ENCODE measurements at places on chromosomes 7 and 10. TPM values are rescaled to one million over a fixed set of nuclear protein-coding genes. Genes with fewer than 3 reads are reported as not detected.

Gene GPER1
- 1.2 TPM for total RNA-seq

- H3K4me1 ChIP-seq: no peaks in the 10 kb centered on the region
- DNase-seq: no peak
- no peaks in the 10 kb centered on the region for H3K27me3 ChIP-seq
- no peak overlapping the region for H3K4me3 ChIP-seq
- no peaks in the 10 kb centered on the region for H3K36me3 ChIP-seq
- no peak overlapping the region for H3K27ac ChIP-seq
These were observed 634 bp upstream of the HDAC9 start for GRCh38 chr7:18494821-18495408.

Gene C10orf62
- total RNA-seq: 0.32 TPM

DNA sequence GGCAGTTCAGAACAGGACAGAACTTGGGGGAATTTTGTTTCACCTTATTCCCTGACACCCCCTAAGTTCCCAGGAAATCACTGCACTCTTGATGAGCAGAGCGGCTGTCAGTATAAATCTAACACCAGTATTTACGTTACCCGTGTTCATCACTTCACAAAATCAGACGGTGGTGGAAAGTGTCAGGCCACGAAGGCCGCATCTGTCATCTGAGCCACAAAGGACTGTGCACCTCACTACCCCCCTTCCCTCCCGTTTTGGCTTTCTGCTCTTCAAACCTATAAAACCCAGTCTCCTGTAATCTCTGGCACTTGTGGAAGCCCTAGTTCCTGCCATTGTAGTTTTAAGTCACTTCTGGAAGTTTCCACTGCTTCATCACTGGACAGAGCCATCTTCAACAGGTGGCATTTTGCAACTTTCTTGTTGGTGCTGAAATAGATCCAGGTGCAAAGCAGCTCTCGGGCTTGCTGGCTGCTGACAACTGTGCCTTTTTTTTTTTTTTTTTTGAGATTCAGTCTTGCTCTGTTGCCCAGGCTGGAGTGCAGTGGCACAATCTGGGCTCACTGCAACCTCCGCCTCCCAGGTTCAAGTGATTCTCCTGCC is 9.5 kb downstream of the ZFAND2A start:
- H3K27me3 ChIP-seq: no peaks in the 10 kb centered on the region
- H3K4me1 ChIP-seq: no peaks in the 10 kb centered on the region
- H3K4me3 ChIP-seq: no peak overlapping the region
- H3K27ac ChIP-seq: no peak overlapping the region
- no peak for DNase-seq

- no peaks in the 10 kb centered on the region for H3K27me3 ChIP-seq
- no peaks in the 10 kb centered on the region for H3K36me3 ChIP-seq
- DNase-seq: no peak
- peaks cover 7% of the 10 kb centered on the region for H3K4me1 ChIP-seq
These were observed 79.8 kb upstream of the PPIF start for GRCh38 chr10:79267499-79267898.

Gene PRF1
- total RNA-seq: 6.4 TPM

- no peak overlapping the region for H3K4me3 ChIP-seq
- DNase-seq: peak; percentile 13
- H3K4me1 ChIP-seq: no peaks in the 10 kb centered on the region
- H3K27me3 ChIP-seq: no peaks in the 10 kb centered on the region
These were observed 610.4 kb downstream of the IPMK start for GRCh38 chr10:57657164-57657765.

GRCh38 chr10:113997428-113997827 is 46.2 kb upstream of the ADRB1 start:
- H3K36me3 ChIP-seq: no peaks in the 10 kb centered on the region
- 0 out of 2 replicates have a peak, but pooled peaks cover 6% of the 10 kb centered on the region for H3K4me1 ChIP-seq
- DNase-seq: no peak
- H3K4me3 ChIP-seq: no peak overlapping the region
- H3K27me3 ChIP-seq: no peaks in the 10 kb centered on the region

GRCh38 chr7:143514487-143514886 is 36.8 kb downstream of the TAS2R41 start:
- H3K4me1 ChIP-seq: no peaks in the 10 kb centered on the region
- H3K27me3 ChIP-seq: no peaks in the 10 kb centered on the region
- no peak overlapping the region for H3K27ac ChIP-seq
- H3K36me3 ChIP-seq: no peaks in the 10 kb centered on the region
- no peak overlapping the region for H3K4me3 ChIP-seq

Gene MBL2
- total RNA-seq: not detected

Gene OR9A2
- not detected for total RNA-seq

DNA sequence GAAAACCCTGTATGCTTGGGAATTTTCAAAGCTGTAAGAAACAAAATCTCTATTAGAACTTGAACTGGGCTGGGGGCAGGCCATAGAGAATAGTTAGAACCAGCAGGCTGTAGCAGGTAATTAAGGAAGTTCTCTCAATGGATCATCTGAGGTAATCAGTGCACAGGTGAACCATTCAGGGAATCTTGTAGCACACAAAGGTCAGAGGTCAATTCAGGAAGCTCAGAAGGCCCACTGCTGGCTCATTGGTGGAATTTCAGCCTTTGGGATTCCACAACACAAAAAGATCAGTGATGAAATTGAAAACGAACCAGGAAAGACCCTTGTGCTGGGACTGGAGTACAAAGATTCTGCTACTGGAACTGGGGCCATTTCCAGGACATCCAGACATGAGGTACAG is 82.0 kb downstream of the TMEM168 start:
- no peaks in the 10 kb centered on the region for H3K4me1 ChIP-seq
- H3K27ac ChIP-seq: no peak overlapping the region
- H3K27me3 ChIP-seq: no peaks in the 10 kb centered on the region

Gene TPST1
- 11.4 TPM for total RNA-seq

GRCh38 chr7:55246171-55246570 is 119.0 kb upstream of the LANCL2 start:
- no peaks in the 10 kb centered on the region for H3K36me3 ChIP-seq
- H3K27ac ChIP-seq: no peak overlapping the region
- no peaks in the 10 kb centered on the region for H3K27me3 ChIP-seq
- DNase-seq: no peak

DNA sequence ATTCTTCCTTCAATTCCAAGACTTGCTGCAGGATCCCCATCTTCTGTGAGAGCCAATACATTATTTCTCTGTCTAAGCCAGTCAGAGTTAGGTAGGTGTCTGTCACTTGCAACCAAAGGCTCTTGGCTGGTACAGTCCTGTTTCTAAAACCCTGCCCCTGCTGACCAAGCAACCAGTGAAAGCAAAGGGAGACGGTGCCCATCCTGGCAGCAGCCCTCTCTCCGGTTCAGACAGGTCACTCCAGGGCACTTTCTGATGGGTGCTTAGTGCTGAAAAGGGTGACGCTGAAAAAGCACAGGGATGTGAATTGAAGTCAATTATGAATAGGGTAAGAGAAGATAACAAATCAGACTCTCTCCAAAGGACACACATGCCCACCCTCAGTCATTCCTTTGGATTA is 37.5 kb downstream of the SPOCK2 start:
- no peak overlapping the region for H3K27ac ChIP-seq
- no peaks in the 10 kb centered on the region for H3K27me3 ChIP-seq
- H3K4me1 ChIP-seq: peaks cover 4% of the 10 kb centered on the region
- H3K4me3 ChIP-seq: no peak overlapping the region

Gene PRSS37
- total RNA-seq: not detected

DNA sequence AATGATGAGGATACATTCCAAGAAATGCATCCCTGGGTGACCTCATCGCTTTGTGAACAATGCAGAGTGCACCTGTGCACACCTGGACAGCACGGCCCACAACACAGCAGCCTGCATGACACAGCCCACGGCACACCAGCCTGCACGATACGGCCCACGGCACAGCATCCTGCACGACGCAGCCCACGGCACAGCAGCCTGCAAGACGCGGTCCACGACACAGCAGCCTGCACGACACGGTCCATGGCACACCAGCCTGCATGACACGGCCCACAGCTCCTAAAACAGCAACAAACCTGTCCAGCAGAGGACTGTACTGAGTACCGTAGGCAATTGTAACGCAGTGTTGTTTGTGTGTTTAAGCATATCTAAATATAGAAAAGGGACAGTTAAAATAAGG is 134.7 kb upstream of the PPP2R2D start:
- no peaks in the 10 kb centered on the region for H3K36me3 ChIP-seq
- no peak overlapping the region for H3K27ac ChIP-seq
- no peak overlapping the region for H3K4me3 ChIP-seq

DNA sequence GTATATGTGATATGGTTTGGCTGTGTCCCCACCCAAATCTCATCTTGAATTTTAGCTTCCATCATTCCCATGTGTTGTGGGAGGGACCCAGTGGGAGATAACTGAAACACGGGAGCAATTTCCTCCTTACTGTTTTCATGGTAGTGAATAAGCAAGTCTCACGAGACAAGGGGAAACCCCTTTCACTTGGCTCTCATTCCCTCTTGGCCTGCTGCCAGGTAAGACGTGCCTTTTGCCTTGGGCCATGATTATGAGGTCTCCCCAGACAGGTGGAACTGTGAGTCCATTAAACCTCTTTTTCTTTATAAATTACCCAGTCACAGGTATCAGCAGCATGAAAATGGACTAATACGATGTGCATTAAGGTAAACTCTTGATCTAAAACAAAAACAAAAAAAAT is 357.1 kb upstream of the AOAH start:
- H3K36me3 ChIP-seq: no peaks in the 10 kb centered on the region
- no peak for DNase-seq
- H3K27ac ChIP-seq: no peak overlapping the region
- no peak overlapping the region for H3K4me3 ChIP-seq

GRCh38 chr7:22430457-22430856 is 69.5 kb downstream of the STEAP1B start:
- no peak overlapping the region for H3K27ac ChIP-seq
- DNase-seq: no peak
- peaks cover 20% of the 10 kb centered on the region for H3K4me1 ChIP-seq
- no peak overlapping the region for H3K4me3 ChIP-seq
- H3K36me3 ChIP-seq: no peaks in the 10 kb centered on the region

- H3K27ac ChIP-seq: no peak overlapping the region
- H3K4me3 ChIP-seq: no peak overlapping the region
- H3K36me3 ChIP-seq: no peaks in the 10 kb centered on the region
- H3K4me1 ChIP-seq: no peaks in the 10 kb centered on the region
- H3K27me3 ChIP-seq: no peaks in the 10 kb centered on the region
These were observed 78.5 kb downstream of the SUGCT start for GRCh38 chr7:40213291-40213690.

GRCh38 chr10:26367771-26368170 is 70.4 kb upstream of the APBB1IP start:
- H3K36me3 ChIP-seq: no peaks in the 10 kb centered on the region
- H3K27ac ChIP-seq: no peak overlapping the region
- no peaks in the 10 kb centered on the region for H3K4me1 ChIP-seq
- no peak overlapping the region for H3K4me3 ChIP-seq

DNA sequence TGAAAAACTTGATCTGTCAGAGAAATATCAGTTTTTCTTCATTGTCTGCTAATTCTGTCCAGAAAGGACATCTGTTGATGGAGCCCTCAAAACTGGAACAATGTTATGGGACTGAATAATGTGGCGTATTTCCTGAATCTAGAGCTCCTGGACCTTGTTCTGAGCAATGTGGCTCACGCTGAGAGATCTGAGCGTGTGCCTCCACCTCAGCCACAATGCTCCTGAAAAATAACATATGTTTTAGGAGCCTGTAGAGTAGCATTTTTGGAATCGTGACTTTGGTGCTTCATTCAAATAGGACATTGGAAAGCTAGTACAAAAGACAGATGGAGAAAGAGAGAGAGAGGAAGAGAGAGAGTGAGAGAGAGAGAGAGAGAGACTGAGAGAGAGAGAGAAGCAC is 110.3 kb downstream of the BMPER start:
- H3K27me3 ChIP-seq: no peaks in the 10 kb centered on the region
- H3K4me3 ChIP-seq: no peak overlapping the region
- H3K4me1 ChIP-seq: no peaks in the 10 kb centered on the region
- H3K36me3 ChIP-seq: no peaks in the 10 kb centered on the region
- DNase-seq: no peak

Gene CRYGN
- total RNA-seq: not detected

DNA sequence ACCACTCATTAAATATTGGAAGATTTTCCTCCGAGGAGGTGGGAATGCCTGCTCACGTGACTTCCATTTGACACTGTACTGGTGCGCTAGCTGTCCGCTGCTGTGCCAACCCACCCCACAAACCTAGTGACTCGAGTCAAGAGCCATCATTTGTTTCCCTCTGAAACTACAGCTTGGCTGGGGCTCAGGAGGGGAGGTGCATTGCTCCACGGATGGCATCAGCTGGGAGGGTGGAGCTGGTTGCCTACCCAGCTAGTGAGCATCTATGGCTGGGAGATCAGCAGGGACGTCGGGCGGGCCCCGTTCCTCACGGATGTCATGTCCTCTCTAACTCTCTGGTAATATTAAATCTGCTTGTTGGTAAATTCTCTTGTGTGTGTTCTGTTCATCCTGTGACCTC is 9.5 kb upstream of the FOXL3 start:
- H3K4me1 ChIP-seq: no peaks in the 10 kb centered on the region
- H3K27ac ChIP-seq: no peak overlapping the region
- no peaks in the 10 kb centered on the region for H3K36me3 ChIP-seq

Gene UTF1
- total RNA-seq: not detected

GRCh38 chr10:7345717-7346116 is 65.1 kb downstream of the SFMBT2 start:
- no peak overlapping the region for H3K4me3 ChIP-seq
- DNase-seq: no peak
- H3K36me3 ChIP-seq: no peaks in the 10 kb centered on the region
- H3K4me1 ChIP-seq: no peaks in the 10 kb centered on the region

Gene DNA2
- 20.9 TPM for total RNA-seq
